ENCODE measurements at places on chromosomes 13 and 19.

- no peak for DNase-seq
Measured at GRCh38 chr13:102191951-102192502, 209.8 kb downstream of the FGF14 start.

DNA sequence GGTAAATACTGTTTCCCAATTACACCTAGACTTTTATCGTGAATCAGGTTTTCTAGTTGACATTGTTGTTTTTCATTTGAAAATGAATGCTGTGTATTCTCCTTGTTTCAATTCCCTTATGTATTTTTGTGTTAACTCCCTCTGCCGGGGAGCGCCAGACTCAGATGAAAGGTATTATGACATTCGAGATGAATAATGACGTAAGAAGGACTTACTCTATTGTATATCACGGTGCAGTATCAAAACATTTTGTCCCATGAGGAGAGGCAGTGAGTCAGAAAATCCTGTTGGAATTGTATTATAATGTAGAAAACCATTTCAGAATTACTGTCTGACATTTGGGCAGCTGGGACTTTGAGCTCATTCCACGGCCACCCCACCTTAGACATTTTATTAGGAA, 61.6 kb downstream of the LRCH1 start:
- DNase-seq, result no peak

DNA sequence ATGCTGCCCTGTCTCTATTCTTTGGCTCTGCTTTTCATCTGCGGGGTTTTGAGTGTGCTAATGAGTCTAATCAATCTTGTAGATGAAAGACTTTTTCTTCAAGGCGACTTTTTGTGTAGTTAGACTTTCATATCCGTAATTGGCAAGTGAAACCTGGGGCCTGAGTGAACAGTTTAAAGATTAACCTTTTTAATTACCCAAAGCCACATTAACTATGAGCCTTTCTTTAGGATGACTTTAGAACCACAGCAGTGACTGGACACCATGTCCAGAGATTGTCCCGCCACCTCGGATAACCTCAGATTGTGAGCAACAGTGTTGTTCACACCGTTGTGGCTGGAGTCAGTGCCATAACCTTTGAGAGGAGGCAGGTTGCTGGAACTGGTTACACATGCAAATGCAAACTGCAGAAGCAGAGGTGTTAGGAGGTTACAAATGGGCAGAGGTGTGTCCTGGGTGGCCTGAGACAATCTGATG, 58.7 kb downstream of the SIAH3 start:
- DNase-seq, result no peak

GRCh38 chr13:57627663-57628062, 3.9 kb upstream of the PCDH17 start:
- DNase-seq, result no peak

DNA sequence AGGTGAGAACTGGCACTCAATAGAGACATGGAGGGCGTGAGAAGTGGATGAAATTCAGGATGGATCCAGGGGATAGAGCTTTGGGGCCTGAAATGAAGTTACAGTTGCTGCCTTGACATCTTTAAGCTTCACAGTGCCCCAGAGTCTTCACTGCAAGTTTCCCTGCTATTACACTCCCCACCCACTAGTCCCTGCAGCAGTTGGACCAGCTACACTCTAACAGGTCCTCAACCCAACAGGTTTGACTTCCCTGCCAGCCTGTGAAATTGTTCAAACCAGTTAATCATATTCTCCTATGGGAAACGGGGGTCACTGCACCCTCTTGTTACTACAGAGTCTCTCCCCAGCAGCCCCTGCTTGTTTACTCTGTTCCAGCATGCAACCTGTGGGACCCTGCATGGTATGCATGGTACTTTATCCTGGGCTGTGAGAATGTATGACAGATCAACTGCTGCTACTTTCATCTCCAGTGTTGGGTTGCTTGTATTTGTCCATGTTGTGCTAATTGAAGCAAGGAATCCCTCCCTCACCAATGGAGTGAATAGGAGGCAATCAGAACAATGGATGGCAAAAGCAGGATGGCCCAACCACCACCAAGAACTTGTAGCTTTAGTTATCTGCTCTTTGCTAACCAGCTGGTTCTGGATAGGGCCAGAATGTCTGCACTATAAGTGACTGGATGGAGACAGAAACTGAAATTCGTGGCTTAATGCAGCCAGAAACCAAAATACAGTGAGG, 314.2 kb downstream of the OLFM4 start:
- no peak for DNase-seq

DNA sequence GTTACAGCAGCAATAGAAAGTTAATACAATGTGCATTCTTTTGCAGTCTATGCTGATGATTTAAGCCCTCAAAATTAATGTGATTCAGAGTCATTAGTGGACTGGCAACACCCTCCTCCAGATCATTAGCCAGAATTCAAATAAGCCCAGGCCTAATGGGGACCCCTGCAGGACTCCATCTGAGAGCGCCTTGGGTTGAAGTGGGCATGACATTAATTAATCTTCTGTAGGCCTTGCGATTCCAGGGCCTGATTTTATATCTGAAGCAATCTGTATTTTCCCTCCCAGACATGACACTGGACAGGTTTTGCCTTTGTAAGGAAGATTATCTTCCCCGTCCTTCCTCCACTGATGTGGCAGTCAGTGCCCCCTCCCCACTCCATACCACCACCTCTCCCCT, 442.9 kb downstream of the FOXO1 start:
- DNase-seq, result no peak

GRCh38 chr13:110263888-110264287, 43.1 kb downstream of the COL4A1 start:
- DNase-seq, result no peak

GRCh38 chr19:48629297-48629598, 7.9 kb downstream of the DBP start:
- DNase-seq, result no peak

DNA sequence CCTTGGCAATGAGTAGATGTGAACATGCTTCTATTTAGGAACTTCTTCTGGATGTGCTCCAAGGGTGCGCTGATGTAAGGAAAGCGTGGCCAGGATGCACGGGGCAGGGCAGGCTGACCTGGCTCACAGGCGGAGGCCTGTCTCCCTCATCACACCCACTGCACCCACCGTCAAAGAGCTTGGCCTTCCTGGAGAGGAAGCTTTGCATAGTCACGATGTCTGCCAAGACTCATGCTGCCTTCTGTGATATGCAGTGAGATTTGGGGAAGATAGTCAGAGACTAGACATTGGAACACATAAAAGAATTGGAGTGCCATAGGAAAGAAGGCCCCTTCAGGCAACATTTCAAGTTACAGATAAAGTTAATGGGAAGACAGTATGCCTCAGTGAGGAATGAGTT, 82.0 kb downstream of the MYO16 start:
- no peak for DNase-seq

GRCh38 chr19:41548954-41549688, 26.8 kb upstream of the CEACAM21 start:
- DNase-seq, result no peak

- no peak for DNase-seq
Measured at GRCh38 chr19:34972163-34972705, 8.2 kb upstream of the ZNF792 start.

DNA sequence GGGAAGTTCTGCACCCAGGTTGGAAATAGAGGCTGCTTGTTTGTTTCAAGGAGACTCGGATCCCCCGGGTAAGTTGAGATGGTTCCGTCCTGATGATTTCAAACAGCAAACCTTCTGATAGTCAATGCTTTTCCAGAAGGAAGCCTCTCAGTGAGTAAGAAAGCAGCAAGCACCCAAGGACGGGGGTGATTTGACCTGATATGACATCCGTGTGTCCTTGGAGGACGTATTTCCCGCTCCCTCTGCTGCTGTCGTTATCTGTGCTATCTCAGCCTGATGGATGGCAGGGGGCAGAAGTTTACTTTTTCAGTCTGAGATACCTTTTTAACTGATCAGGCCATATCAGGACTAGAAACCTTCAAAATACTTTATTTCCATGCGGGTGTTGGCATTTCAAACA, 5.7 kb upstream of the GGACT start:
- DNase-seq, result no peak

GRCh38 chr19:15299568-15300409, 32.5 kb downstream of the BRD4 start:
- DNase-seq, result peak; percentile 65

DNA sequence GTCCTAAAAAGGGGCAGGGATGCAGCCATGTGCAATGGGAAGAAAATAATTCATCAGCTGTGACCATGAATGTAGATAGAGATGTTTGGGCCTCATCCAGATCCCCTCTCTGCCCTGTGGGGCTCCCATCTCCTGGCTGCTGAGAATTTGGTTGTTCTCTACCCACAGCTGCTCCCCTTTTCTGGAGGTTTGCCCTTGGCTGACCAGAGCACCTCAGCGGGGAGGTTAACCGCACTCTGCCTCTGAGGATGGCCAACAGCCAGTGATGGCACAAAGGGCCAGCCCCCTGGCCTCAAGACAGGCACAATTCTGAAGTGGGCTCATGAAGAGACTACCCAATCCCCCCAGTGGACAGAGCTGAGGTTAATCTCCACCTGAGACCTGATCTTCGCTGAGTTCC, 61.5 kb upstream of the SERP2 start:
- no peak for DNase-seq

- no peak for DNase-seq
Measured at GRCh38 chr13:52652980-52653303, 306 bp downstream of the SUGT1 start.

DNA sequence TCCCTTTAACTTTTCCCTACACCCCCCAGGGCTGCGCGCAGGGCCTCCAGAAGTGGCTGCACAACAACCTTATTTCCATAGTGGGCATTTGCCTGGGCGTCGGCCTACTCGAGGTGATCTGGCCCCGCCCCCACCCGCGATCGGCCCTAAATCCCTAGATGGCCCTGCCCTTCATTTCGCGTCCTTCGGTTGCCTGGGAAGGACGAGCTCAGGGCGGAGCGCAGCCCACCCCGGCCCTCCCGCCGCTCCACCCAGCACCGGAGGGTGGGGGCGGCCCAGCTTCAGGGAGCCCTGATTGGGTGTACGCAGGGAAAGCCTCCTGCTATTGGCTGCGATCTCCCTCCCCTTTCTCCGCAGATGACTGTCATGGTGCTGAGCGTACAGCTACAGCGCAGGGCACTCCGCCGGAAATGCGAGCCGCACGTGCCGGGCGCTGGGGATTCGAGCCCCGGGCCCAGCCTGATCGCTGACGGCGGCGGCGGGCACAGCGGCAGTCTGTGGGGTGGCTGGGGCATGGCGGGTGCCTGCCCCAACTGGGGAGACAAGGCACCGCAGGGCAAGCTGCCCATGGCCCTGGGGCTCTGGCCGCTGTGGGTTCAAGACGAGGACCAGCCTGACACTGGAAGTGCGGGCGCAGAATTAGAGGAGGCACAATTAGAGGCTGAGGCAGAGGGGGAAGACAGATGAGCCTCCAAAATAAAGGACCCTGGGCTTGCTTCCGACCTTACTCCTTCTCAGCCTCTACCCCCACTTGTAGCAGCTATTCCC, 4.3 kb downstream of the CD37 start:
- no peak for DNase-seq

DNA sequence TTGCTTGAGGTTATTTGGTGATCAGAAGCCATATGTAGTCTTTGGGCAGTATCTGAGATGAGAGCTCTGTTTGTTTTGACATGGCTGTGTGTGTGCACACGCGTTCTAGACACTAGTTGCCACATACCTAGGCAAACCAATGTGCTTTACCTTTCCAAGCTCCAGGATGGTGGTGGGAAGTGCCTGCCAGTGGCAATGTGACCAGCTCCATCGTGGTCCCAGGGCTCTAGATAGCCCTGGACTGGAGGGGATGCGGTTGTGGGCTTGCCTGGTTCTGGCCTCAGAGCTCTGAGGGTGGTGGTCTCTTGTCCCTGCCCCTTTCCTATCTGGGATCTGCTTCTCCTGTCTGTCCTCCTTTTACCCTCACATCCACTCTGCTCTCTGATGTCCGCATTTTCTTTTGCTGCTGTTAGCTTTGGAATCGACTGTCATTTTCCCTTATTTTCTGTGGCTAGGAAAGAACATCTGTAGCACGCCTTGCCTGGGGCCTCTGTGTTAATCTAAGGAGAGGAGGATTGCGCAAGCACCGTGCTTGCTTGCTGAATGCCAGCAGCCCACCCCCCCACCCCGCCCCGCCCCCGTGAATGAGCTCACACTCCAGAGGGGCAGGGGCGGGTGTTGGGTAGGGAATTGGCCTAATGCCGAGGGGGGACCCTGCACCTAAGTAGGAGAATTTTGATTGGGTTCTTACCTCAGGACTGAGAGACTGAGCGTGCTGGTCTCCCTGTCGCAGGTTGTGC, 89.5 kb downstream of the ARHGEF7 start:
- DNase-seq, result no peak

All from GM04503 (cell line).